ENCODE measurements at places on chromosomes 6 and 20.

DNA sequence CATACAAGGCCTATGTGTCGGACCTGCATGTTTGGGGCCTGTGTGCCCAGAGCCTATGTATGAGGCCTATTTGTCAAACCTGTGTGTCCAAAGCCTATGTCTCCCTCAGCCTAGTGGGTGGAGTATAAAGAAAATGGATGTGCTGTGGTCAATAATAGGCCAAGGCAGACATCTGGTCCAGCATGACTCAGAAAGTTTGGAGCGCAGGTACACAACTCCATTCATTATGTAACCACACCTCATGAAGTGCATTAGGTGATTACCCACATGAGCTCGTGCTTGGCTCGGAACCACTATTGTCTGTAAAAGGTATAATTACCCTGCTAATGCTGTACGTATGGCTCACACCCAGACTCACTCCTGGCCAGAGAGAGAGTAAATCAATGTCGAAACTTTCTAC is 302.4 kb upstream of the POU3F2 start:
- no peak for DNase-seq

GRCh38 chr6:53408826-53409225 is 60.1 kb upstream of the ELOVL5 start:
- DNase-seq = no peak

GRCh38 chr6:150229436-150230163 is 86.8 kb downstream of the PPP1R14C start:
- no peak for DNase-seq

- no peak for DNase-seq
Measured at GRCh38 chr20:49781676-49782075, 31.0 kb upstream of the SLC9A8 start.

DNA sequence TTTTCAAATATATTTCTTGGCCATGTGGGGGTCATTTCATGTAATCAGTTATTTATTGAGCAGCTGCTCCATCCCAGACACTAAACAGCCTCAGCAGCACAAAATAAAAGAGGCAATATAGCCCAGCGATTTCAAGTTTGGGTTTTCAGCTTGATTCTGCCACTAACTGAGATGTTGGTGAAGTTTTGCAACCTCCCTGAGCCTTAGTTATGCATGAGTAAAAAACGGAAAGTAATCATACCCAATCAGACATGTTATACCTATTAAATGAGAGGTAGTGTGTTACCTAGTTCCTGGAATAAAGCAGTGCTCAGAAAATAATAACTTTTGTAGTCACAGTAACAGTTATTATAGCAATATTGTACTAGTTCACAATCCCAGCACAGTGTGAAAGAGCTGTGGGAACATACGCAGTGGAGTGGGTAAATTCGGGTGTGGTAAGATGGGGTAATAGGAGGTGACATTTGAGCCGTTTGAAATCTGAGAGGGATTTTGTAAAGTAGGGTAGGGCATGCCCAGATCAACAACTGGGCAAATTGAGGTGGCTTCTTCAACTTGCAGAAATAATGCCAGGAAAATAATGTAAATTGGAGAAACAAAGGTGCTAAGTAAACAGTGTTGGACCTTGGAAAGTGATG is 1.5 kb downstream of the SLC9A8 start:
- DNase-seq = no peak

- DNase-seq = no peak
Measured at GRCh38 chr20:5316188-5317158, at the start of gene PROKR2. TSS of gene PROKR2 (minus strand) at chr20:5316954. CDS start at chr20:5314369, 2,585 bp downstream.

DNA sequence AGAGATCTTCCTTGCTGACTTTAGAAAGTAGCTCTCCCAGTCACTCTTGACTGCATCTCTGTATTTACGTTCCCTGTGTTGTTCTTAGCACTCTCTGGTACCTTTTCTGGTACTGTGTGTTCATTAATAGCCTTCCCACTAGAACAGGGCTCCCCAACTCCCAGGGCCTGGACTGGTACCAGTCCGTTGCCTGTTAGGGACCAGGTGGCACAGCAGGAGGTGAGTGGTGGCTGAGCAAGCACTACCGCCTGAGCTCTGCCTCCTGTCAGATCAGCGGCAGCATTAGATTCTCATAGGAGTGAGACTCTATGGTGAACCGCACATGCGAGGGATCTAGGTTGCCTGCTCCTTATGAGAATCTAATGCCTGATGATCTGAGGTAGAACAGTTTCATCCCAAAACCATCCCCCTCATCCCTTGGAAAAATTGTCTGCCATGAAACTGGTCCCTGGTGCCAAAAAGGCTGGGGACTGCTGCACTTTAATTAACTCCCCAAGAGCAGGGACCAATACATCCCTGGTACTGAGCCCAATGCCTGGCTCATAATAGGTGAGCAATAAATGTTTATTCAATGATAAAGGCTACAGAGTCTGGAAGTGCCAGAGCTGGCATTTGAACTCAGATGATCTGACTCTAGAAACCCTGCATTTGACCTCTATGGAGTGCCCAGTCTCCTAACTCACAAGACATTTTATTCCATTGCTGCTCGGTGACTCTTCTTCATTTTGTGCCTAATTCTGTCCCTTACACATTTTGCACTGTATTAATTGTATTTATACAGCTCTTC is 11.0 kb downstream of the UTRN start:
- DNase-seq = no peak

DNA sequence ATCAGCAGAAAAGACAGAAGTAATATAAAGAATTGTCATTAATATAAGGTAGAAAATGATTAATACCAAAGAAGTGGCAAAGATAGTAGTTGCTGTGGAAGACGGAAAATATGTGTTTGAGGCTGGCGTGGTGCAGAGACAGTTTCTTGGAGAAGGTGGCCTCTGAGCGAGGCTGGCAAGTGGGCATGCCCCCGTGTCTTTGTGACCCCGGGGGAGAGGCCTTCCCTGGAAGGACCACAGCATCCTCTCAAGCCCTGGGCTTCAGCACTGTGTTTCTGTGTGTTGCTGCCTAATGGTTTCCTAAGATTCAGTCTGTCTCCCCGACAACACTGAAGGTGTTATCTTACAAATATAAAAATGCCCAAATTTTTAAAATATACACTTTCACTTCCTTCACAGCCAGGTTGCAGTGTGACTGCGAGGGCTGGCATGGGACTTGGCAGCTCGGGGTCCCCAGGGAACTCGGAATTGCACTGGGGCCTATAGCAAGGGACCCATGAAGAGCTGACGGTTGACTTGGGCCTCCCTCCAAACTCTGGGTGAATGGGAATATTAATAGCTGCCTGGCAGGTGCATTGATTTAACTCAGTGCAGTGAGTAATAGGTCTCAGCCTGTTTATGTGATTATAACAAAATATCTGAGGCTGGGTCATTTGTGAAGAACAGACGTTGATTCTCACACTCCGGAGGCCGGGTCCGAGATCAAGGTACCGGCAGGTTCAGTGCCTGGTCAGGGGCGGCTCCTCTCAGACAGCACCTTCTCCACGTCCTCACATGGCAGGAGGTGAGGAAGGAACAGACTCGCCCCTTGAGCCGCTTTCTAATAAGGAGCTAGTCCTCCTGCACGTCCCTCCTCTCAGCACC is 47.4 kb upstream of the AFDN start:
- no peak for DNase-seq

GRCh38 chr6:129844118-129844891 is 16.8 kb downstream of the TMEM244 start:
- no peak for DNase-seq

- DNase-seq = no peak
Measured at GRCh38 chr6:75024828-75025227, 181.0 kb downstream of the COL12A1 start.

- no peak for DNase-seq
Measured at GRCh38 chr6:34324738-34325444, 67.6 kb downstream of the NUDT3 start.

GRCh38 chr6:2158596-2159271 is 86.7 kb downstream of the GMDS start:
- DNase-seq = no peak

GRCh38 chr6:157060440-157060952 is 262.8 kb downstream of the TMEM242 start:
- no peak for DNase-seq

- no peak for DNase-seq
Measured at GRCh38 chr6:118704915-118705314, 53.5 kb upstream of the CEP85L start.

DNA sequence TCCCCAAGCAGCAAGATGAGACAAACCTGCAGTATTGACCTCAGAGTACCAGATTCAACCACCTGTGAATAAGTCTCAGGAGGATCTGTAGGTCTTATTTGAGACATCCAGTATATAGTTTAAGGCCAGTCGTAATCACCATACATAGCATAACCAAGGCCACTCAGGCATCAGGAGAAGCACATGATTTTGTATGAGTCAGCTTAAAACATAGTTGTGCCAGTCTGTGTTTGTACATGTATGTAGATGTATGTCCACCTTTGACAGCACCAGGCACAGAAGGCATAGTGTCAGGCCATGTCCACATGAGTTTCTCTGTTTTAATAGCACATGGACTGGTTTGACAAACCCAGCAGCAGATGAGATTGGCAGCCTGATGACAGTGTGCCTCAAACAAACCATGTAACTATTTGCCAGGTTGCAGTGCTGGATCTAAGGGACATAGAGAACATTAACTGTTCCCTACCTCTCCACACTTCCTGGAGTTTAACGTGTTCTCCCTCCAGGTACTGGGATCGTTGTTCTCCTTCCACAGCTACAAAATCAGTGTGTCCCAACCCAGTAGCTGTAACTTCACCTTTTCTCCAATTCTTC is 8.6 kb upstream of the ASIP start:
- no peak for DNase-seq

- no peak for DNase-seq
Measured at GRCh38 chr6:118736440-118736839, 85.0 kb upstream of the CEP85L start.

- no peak for DNase-seq
Measured at GRCh38 chr6:26471970-26472369, 14.2 kb downstream of the BTN2A1 start.

DNA sequence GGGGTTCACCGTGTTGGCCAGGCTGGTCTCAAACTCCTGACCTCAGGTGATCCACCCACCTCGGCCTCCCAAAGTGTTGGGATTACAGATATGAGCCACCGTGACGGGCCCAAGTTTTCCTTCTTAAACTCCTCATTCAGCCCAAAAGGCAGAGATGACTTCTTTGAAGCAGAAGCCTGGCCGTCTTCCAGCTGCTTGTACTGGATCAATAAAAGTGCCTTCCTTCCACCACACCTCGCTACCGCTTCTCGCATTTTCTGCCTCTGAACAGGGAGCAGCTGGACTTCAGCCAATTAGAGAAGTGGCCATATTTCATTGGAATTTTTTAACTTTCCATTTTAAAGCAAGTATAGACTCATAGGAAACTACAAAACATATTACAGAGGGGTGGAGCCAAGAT is 241.1 kb downstream of the PREX1 start:
- no peak for DNase-seq

- DNase-seq = no peak
Measured at GRCh38 chr6:169839898-169840631, 88.6 kb downstream of the ERMARD start.

DNA sequence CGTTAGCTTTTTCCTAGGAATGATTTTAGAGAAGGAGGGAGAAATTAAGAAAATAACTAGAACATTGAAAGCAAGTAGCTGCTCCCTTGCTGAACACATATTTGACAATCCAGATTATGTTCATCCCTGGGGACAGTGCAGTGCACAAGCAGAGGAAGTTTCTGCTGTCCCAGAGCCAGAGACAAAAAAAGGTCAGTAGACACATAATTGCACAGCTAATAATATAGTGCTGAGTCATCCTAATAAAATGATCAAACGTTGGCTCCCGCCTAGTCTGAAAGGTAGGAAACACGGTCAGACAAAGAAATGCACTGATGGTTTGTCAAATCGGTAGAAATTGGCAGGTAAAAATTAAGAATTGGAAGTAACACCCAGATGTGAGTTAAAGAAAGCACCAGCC is 21.7 kb upstream of the SSTR4 start:
- no peak for DNase-seq

DNA sequence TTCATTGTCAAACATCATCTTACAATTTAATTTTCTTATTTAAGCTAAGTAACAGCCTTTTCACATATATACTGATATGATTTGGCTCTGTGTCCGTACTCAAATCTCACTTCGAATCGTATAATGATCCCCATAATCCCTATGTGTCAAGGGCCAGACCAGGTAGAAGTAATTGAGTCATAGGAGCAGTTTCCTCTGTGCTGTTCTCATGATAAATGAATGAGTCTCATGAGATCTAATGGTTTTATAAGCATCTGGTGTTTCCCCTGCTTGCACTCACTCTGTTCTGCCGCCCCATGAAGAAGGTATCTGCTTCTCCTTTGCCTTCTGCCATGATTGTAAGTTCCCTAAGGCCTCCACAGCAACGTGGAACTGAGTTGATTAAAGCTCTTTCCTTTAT is 25.1 kb upstream of the CMTR1 start:
- DNase-seq = no peak

DNA sequence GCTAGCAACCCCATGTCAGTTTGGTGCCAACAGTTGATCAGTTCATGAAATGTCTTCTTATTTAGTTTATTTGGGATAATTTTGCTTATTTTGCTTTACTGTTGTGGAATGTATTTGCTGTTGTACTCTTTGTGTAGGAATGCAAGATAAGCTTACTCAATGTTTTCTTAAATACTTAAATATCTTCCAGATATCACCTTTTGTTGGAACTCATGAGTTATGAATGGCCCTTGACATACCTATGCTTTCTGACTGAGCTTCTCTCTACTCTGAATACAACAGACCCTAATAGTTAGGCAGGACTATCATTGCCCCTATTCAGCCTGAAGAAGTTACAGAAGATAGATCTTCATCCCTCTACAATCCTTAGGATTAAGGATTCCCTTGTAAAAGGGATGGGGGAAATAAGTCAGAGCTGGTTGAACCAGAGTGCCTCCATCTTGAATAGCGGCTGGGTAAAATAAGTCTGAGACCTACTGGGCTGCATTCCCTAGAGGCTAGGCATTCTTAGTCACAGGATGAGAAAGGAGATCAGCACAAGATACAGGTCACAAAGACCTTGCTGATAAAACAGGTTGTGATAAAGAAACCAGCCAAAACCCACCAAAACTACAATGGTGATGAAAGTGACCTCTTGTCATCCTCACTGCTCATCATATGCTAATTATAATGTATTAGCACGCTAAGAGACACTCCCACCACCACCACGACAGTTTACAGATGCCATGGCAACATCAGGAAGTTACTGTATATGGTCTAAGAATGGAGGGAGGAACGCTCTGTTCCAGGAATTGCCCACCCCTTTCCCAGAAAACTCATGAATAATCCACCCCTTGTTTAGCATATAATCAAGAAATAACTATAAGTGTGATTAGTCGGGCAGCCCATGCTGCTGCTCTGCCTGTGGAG is 196.9 kb downstream of the AKAP7 start:
- no peak for DNase-seq

All from activated T-helper 9 cell treated with anti-CD3 and anti-CD28 coated beads, Interleukin-2, amount 50 U/mL, for 16 hours (primary cell).